ENCODE measurements at places on chromosomes 1 and 21.

DNA sequence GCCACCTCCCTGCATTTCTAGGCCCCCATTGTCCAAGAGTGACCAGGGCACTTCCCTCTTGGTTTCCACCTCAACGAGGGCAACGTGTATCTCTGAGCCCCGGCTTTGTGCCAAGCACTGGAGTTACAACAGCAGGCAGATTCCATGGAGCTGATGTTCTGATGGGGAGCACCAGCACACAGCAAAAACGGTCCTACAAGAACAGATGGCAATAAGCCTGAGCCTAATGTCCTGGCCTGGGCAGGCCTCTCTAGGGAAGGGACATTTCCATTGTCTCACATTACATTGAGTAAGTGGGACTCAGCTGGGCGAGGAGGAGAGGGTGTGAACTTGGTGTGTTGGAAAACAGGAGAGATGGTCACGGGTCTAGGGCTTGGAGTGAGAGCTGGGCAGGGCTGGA, 27.2 kb upstream of the NPPB start:
- no peak for DNase-seq

DNA sequence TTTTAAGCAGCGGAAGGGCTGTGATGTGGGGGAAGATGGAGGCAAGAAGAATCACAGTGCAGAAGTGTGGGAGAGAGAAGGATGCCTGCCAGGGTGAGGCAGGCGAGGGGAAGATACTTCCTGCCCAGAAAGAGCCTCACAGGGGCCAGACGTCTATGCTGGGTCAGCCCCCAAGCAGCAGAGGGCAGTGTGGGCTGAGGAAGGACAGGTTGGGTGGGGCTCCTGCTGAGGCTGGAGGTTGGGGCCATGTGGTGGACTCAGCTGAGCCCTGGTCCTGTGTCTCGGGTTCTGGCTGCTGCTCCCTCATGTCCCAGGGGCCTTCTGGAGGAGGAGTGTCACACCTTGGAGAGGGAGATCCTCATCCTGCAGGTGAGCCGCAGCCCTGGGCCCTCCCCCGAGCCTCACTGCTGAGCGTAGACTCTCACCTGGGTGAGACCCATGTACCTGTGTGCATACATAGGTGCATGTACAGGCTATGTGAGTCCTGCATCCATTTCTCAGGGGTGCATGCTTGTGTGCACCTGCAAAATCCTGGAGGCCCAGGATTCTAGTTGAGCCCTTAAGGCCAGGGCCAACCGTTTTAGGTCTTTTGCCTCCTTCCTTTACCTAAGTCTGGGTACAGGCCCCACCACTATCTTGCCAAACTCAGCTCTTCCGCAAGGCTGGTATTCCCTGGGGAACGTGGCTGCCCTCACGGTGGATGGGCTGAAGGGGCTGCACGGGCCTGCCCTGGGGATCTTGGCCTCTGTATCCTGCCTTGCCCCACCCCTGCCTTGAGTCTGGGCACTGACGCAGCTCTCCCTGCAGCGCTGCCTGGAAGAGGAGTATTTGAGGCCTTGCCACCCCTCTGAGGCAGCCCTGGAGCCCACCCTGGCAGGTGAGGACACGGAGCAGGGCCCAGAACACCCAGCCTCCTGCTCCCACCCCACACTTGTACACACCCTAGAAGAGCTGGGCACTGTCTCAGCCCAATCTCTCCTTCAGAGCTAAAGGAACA, 3.7 kb downstream of the CCDC24 start:
- no peak for DNase-seq

DNA sequence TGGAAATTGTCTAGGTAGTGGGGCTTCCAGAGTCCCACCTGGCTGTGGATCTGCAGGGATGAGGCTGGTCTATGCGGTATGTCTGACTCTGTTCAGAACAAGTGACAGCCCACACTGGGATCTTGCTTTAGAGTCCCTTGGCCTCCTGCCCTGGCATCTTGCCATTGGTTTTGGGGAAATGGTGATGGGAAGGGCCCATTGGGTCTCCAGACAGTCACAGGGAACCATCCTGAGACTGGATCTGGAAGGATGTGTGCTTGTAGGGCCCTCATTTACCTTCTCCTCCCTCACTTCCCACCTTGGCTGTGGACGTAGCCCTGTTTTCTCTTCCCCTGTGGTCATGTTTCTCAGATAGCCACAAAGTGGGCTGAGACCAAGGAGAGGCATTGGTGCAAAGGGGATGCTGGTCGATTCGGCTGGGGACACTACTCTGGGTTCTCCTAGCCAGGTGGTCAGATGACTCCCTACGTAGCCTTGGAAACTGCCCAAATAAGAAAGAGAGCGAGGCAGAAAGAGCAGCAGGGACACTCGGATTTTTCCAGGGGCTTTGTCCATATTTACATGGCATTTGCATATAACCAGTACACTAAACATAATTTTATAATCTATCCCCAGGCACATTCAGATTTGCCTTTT, 15.1 kb downstream of the SOX13 start:
- no peak for DNase-seq

DNA sequence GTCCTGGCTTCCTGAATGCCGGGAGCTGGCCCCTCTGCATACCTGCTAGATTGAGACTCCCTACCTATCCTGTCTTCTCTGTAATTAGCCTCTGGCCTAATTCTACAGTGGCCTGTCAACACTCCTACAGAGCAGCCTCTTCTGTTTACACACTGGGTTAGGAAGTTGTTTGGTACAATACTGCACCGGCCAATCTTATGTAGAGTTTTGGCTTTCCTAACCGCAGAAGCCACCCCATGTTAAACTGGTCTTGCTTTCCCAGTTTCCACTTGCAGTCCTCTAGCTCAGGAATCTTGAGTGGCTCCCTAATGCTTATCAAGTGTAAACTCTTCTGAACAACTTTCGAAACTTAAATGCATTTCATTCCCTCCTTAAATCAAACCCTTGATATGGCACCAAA, 42.8 kb downstream of the DPH5 start:
- DNase-seq, result no peak

GRCh38 chr1:23528250-23528978, 2.6 kb downstream of the E2F2 start:
- peak; percentile 52 for DNase-seq

- DNase-seq, result no peak
These were observed 74.6 kb upstream of the CSF3R start for GRCh38 chr1:36557041-36558000.

- no peak for DNase-seq
These were observed 1675.7 kb upstream of the B3GALT2 start for GRCh38 chr1:194862129-194862528.

DNA sequence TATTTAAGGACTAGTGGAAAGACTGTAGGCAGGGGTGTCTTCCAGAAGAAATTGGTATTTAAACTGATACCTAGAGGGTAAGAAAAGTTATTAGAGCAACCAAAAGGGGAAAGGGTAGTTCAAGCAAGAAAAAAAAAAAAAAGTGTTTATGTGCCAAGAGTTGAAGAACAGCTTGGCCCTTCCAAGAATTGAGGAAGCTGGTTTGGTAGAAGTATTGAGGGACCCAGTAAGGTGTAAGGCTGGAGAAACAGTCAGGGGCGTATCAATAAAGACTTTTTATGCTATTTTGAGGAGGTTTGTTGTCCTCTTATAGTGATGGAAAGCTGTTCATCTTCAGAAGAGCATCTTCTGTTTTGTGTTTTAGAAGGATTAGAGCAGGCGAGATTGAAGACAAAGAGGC, 108.3 kb downstream of the PTPRC start:
- no peak for DNase-seq

DNA sequence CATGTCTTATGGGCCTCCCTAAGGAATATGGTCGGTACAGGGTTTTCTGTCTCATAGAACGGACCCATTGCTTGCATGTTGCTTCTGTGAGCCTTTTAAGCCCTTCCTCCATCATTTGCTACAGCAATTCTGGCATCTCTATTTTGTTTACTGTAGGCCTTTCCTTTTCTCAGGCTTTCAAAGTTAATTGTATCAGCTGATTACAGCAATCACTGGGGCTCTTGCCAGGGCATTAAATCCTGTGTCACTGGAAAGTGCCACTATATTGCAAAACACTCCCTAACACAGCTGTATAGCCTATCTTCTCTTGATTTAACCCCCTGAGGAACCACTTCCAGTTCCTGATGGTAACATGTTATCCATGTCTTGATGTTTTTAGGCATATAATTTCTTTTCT, 156.5 kb downstream of the PDE4B start:
- DNase-seq, result no peak

GRCh38 chr21:45823100-45823681, 158.4 kb upstream of the COL6A1 start:
- DNase-seq, result no peak

DNA sequence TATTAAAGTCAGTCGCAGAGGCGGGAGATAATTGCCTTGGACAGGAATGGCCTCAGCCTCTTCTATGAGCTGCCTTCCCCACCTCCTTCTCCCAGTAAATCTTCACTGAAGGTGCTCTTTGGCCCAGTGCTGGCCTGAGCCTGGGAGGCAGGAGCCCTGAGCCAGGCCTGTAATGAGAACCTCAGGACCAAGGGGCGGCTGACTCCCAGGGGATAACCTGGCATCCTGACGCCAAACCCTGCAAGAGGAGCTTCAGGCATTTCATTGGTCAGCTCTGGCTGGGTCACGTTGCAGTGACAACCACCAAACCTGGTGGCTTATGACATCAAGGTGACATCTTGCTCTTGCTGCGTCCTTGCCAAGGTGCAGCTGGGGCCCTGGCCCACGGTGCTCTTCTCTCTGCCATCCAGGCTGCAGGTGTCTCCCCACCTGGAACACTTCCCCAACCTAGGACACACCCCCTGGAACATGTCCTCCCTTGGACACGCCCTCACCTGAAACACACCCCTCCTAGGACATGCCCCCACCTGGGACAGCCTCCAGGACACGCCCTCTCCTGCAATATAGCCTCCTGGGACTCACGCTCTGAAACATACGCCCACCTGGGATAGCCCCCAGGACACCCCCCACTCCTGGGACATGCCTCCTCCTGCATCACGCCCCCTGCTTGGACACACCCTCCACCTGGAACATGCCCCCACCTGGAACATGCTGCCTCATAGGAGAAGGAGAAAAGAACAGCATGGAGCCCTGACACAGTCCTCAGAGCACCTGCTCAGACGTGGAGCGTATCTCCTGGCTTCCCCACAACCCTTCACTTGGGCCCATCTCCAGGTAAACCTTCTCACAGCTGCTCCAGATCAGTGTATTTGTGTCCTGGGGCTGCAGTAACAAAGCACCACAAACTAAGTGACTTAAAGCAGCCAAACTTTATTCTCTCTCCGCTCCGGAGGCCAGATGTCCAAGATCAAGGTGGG, 333.6 kb downstream of the NPHP4 start:
- no peak for DNase-seq

DNA sequence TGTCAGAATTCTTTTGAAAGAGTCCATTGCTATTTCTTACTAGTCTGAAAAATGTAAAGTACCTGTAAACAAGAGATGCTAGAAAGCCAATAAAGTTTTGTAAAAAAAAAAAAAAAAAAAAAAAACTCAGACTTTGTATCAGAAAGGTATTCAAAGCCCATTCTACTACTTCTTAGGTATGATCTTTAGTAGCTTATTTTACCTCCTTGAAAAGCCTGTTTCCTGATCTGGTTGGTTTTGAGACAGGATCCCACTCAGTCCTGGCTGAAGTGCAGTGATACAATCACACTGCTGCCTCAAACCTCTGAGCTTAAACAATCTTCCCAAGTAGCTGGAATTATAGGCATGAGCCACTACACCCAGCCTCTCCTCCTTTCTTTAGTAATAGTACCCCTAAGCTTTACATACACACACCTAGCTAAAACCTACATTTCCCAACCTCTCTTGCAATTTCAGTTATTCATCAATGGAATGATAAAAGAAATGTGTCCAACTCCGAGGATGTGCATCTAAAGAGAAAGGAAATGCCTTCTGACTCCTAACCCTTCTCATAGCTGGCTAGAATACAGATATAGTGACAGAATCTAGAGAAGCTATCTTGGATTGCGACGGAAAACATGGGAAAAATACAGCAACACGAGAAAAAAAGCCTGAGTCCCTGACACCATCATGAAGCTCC, 30.6 kb downstream of the EPS15 start:
- no peak for DNase-seq

- DNase-seq, result no peak
These were observed 5.8 kb downstream of the ROR1 start for GRCh38 chr1:63779338-63780211.

- DNase-seq, result no peak
These were observed 203.3 kb upstream of the JUN start for GRCh38 chr1:58986996-58987767.

DNA sequence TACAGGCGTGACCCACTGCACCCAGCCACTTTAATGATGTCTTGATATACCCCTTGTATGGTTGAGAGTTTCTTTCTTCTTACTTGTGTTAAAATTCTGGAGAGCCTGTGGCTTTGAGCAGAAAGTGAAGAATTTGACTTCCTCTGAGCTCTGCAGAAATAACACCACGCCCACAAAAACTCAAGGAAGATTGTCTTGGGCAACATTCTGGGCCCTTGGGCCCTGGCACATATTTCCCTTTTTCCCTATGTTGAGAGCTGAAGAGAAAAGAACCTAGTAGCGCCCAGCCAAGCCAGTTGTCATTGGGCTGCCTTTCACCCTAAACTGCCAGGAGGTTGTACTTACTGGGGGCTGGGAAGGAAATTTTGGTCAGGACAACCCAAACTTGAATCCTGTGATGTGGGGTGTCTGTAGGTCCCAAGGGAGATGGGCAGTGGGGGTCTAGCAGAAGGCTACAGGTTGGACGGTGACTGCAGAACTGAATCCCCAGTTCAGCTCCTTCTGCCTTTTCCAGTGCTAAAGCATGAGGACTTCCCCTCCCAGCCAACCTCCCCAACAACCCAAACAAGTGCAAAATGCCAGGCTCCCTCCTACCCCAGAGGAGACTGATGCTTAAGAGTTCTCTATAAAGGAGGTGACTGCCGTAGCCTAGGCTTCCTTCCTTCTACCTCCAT, 11.7 kb upstream of the SNAPIN start:
- DNase-seq, result no peak

DNA sequence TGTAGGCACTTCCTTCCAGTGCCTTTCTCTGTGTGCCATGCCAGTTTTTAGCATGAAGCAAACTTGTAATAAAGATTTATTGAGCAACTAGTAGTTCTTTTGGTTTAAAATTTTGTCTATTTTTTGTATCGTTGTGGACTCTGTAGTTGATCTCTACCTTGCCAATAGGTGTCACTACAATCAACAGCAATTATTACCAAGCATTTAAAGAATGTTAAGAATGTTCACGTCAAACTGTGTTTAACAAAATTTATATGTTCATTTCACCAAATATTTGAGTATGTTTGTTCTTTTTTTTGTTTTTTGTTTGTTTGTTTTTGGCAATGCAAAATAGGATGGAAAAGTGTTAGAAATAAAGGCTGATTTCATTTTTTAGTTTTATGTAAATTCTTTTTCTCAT, 208.1 kb downstream of the PATJ start:
- DNase-seq, result no peak

GRCh38 chr1:116940814-116941599, 31.3 kb downstream of the PTGFRN start:
- DNase-seq, result no peak

DNA sequence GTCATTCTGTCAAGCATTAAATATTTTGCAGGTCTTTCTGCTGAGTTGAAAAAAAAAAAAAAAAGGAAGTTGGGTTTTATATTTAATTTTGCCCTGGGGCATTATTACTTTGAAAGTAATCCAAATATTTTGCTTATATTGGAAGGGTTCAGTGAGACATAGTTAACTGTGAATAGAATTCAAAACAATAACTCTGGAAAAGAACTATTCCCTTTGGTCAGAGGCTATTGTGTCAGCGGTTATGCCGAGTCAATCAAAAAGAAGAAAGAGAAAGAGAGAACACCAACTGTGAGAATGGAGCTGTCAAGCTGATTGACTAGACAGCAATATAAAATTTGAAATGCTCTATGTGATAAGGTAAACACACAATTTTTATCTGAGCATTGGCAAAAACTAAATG, 761.7 kb downstream of the ADGRL2 start:
- DNase-seq, result no peak

Measured in stimulated activated CD4-positive, alpha-beta T cell treated with anti-CD3 and anti-CD28 coated beads, Interleukin-1b, Interleukin-23, amount 100 ng/mL, for 1 hour (primary cell).